Renal cortical epithelial cell (primary cell): ENCODE measurements at places on chromosomes 5 and 9. TPM values are rescaled to one million over a fixed set of nuclear protein-coding genes. Genes with fewer than 3 reads are reported as not detected.

Gene FAM200C
- total RNA-seq, result 2.6 and 4.3 TPM in 2 replicates

Gene SH3RF2
- total RNA-seq, result 7.6 and 8.1 TPM in 2 replicates

Gene S1PR3
- 1.8 and 4.5 TPM in 2 replicates for total RNA-seq

Gene MAP1B
- total RNA-seq, result 91.0 and 156 TPM in 2 replicates

Gene TLX3
- total RNA-seq, result 0.35 TPM in 1 of 2 replicates, not detected in the other

Gene PCDHA9
- total RNA-seq, result 0.99 TPM in 1 of 2 replicates, not detected in the other

Gene CDC20B
- 0.52 TPM in 1 of 2 replicates, not detected in the other for total RNA-seq

Gene FAM153A
- 5.8 TPM in 1 of 2 replicates, not detected in the other for total RNA-seq

Gene SCGB3A2
- total RNA-seq, result not detected in 2 replicates

Gene RNF14
- total RNA-seq, result 86.3 and 113 TPM in 2 replicates

Gene FCN1
- total RNA-seq, result not detected in 2 replicates

Gene GFI1B
- total RNA-seq, result not detected in 2 replicates

Gene PLPPR1
- total RNA-seq, result not detected in 2 replicates

Gene SLC4A9
- not detected in 2 replicates for total RNA-seq

Gene STOM
- total RNA-seq, result 61.8 and 67.6 TPM in 2 replicates

Gene TMED9
- 168 and 181 TPM in 2 replicates for total RNA-seq

Gene SH3GL2
- 0.25 and 1.0 TPM in 2 replicates for total RNA-seq

Gene C6
- 0.05 TPM in 1 of 2 replicates, not detected in the other for total RNA-seq

Gene SAXO1
- total RNA-seq, result under 0.01 TPM in 1 of 2 replicates, not detected in the other

Gene TRIO
- 205 and 408 TPM in 2 replicates for total RNA-seq

Gene HARS2
- total RNA-seq, result 40.4 and 51.1 TPM in 2 replicates

Gene CMYA5
- total RNA-seq, result 2.8 TPM in 1 of 2 replicates, not detected in the other

Gene TAF11L4
- not detected in 2 replicates for total RNA-seq

Gene IL5
- not detected in 2 replicates for total RNA-seq
